ENCODE measurements at places on chromosomes 7 and 10.

- DNase-seq = no peak
Measured at GRCh38 chr10:83753490-83753889, 385.8 kb upstream of the GHITM start.

- no peak for DNase-seq
Measured at GRCh38 chr10:100637785-100638184, 102.0 kb downstream of the HIF1AN start.

GRCh38 chr7:134798155-134798554, 18.7 kb downstream of the CALD1 start:
- DNase-seq = no peak

- DNase-seq = no peak
Measured at GRCh38 chr10:32050177-32050576, 6.0 kb downstream of the KIF5B start.

DNA sequence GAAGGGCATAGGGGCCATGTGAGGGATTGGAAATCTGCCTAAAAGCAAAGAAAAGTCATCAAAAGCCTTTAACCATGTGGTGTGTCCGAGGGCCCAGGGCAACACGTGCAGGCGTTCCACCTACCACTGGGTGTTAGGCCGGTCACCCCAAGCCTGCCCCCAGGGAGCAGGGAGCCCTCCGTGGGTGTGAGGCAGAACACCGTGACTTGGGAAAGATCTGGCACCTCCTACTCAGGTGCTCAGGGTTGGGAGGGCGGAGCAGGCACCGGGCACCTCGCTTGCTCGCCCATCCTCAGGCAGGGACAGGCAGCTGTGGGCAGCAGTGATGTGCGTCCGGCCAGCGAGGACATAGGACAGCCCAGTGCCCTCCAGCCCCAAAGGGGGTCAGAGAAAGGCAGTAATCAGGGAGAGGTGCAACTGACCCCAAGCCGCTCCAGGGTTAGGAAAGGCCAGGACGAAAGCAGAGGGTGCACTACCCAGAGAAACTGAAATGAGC, 80.7 kb upstream of the CHST15 start:
- DNase-seq = no peak

DNA sequence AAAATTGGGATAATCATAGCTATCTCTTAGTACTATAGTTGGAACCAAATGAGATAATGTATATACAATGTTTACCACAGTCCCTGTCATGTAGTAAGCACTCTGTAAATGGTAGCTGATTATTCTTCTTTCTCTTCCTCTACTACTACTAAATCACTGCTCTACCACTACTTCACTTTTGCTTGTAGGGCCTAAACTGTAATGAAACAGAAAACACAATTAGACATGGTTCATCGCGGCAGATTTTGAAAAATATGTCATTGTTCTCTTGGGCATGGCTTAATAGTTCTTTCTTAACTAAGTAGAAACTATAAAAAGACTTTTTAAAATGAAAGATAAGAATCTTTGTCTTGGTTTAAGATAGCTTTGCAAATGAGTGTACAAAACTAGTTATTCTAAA, 34.9 kb downstream of the R3HCC1L start:
- no peak for DNase-seq

GRCh38 chr10:33278198-33278597, 56.3 kb downstream of the NRP1 start:
- DNase-seq = no peak

- no peak for DNase-seq
Measured at GRCh38 chr7:28473571-28474281, 61.4 kb downstream of the CREB5 start.

- no peak for DNase-seq
Measured at GRCh38 chr10:33347211-33347610, 12.7 kb upstream of the NRP1 start.

DNA sequence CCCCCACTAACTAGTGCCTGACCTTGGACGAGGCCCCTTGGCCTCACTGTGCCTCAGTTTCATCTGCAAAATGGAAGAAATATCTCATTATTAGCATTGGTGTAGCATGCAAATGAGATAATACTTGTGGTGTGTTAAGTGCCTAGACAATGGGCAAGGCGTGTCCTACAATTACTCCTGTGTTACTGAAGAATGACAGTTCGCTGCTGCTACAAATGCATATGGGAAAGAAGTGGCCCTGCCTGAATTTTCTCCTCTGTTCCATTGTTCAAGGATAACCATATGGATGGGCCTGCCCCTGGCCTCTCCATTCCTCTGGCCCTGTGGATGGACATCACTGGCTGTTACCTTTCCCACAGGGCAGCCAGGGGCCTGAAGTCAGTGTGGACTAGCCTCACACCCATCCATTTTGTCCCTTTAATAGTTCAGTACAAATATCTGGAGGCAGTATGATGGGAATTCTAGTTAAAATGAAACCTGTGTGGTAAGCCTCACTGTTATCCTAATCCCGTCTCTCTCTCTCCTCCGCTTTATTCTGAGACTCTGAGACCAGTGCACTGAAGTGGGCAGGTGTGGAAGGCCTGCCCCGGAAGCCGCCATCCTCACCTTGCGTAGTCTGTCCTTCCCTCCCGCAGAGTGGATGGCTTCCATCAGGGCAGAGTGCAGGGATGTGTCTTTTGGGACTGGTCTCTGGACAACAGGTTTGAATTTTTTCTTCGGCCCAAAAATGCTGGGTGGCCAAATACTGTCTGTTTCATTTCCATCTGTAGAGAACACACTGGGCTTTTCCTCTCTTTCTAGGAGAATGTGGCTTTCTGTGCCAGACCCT, 244.6 kb upstream of the GRB10 start:
- no peak for DNase-seq

DNA sequence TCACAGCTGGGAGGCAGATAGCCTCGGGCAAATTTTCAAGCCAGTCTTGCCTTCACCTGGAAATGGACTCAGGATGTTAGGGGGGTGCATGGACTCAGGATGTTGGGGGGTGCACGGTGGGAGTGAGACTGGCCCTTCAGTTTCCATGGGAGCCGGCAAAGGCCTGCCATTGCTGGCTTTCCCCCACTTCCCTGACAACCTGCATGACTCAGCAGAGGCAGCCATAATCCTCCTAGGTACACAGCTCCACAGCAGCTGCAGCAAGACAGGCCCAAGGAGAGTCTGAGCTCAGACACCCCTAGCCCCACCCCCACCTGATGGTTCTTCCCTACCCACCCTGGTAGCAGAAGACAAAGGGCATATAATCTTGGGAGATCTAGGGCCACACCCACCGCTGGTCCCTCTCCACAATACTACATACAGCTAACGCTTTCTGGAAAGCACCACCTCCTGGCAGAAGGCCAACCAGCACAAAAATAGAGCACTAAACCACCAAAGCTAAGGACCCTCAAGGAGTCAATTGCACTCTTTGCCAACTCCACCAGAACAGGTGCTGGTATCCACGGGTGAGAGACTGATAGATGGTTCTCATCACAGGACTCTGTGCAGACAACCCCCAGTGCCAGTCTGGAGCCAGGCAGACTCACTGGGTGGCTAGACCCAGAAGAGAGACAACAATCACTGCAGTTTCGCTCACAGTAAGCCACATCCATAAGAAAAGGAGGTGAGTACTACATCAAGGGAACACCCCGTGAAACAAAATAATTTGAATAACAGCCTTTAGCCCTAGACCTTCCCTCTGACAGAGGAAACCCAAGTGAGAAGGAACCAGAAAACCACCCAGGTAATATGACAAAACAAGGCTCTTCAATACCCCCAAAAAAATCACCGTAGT, 18.3 kb downstream of the C7orf25 start:
- no peak for DNase-seq

DNA sequence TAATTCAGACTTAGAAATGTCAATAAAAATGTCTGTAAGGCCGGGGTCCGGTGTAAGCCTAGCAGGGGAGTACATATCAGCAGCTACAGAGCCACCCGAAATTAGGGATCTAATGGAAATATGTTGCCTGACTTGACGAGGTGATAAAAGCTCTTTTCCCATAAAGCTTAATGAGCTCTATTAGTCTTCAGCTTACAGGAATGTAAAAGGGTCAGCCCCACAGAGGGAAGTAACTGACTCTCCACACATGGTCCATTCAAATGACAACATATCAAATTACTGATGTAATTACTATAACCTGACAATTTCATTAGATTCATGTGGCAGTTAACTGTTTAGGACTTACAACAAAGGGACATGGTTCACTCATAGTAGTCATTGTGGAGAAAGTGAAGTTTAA, 62.3 kb downstream of the ATE1 start:
- DNase-seq = no peak

- no peak for DNase-seq
Measured at GRCh38 chr10:25029519-25029918, 13.1 kb downstream of the THNSL1 start.

- no peak for DNase-seq
Measured at GRCh38 chr10:4136121-4136520, 351.1 kb upstream of the KLF6 start.

- DNase-seq = no peak
Measured at GRCh38 chr10:126349101-126349500, 39.2 kb downstream of the ADAM12 start.

DNA sequence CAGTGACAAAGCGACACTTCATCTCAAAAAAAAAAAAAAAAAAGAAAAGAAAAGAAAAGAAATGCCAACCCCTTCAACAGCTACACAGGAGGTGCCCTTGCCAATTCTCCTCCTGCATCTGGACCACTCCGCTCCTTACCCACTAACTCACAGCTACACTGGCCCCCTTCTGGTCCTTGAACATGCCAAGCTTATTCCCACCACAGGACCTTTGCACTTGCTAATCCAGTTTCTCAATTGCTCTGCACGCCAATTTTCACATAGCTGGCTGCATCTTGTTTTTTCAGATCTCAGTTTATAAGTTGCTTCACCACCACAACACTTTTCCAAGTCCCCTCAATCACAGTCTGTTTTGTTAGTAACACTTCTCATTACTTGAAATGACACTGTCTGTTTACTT, 5.5 kb downstream of the PDAP1 start:
- DNase-seq = no peak

- peak; percentile 42 for DNase-seq
Measured at GRCh38 chr7:5596046-5596895, 172.6 kb upstream of the TNRC18 start.

GRCh38 chr10:8889538-8889937, 835.0 kb downstream of the GATA3 start:
- DNase-seq = no peak

DNA sequence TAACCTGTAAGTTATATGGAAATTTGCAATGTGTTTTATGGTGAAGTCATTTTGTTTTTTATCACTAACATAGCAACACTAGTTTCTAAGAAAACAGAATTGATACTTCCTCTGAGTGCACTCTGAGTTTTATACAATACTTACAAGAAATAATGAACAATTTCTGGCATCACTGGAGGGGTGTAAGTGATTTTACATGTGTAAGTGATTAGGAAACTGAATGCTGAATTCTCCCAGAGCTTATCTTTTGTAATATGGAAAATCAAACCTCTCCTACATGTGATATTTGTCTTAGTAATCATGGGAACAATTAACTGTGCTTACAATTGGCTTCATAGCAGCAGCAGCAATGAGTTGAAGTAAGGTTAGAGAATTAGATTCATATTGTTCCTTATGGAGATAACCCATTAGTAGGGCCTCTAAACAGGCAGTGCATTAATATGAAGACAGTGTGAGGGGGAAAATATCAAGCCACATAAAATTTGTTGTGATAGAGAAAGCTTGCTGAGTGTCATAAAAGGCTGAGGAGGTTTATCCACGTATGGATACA, 37.4 kb downstream of the SEMA3C start:
- no peak for DNase-seq

DNA sequence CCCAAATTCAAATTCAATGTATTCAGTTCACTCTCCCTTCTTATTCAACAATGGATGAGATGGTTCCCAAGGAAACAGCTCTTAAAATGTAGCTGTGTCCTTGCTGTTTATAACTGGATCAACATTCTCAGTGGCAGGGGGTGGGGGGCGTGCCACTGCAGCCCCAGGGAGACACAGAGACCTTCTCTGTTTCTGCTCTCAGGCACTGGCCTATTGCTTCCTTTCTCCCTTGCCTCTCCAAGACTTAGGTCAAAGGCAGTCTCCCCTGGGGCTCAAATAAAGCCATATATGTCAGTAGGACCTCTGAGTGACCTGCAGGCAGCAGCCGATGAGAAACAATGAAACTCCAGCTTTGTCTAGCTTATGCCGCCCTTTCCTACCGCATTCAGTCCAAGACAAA, 20.7 kb downstream of the VSTM4 start:
- DNase-seq = no peak

DNA sequence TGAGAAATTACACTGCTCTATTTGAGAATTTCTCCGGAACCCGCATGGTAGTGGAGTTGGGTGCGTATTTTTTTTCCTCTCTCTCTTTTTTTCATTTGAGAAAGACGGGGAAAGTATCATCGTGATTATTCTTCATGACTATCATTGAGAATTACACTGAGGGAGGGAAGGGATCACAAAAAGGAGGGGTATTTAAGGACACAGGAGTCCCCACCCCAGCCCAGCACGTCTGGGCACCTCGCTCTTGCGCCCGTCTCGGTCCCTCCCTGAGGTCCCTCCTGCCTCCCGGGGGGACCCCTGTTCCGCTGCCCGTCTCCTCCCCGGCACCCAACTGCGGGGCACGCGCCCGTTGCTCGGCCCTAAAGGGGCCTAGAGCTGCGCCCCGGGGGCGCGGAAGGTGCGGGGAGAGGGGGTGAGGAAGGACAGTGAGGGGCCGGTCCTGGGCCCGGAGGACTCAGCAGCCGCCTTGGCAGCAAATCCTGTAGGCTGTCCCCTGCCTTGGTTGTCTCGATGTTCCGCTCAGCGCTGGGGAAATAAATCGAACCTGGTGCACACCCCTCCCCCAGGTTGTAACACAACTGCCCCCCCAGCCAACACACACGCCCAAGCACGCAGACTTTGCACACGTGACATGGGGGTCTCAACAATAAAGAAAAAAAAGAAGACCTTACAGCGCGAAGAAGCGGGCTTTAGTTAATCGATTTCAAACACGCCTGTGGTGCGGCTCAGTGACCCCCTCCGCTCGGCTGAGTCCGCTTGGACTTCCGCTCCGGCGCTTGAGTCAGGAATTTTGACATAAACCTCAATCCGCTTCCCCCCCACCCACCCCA, 18.6 kb upstream of the GATA3 start:
- no peak for DNase-seq

- DNase-seq = no peak
Measured at GRCh38 chr10:18968159-18968558, 80.4 kb upstream of the MALRD1 start.

- no peak for DNase-seq
Measured at GRCh38 chr10:97596101-97597082, 6.9 kb downstream of the C10orf62 start.

DNA sequence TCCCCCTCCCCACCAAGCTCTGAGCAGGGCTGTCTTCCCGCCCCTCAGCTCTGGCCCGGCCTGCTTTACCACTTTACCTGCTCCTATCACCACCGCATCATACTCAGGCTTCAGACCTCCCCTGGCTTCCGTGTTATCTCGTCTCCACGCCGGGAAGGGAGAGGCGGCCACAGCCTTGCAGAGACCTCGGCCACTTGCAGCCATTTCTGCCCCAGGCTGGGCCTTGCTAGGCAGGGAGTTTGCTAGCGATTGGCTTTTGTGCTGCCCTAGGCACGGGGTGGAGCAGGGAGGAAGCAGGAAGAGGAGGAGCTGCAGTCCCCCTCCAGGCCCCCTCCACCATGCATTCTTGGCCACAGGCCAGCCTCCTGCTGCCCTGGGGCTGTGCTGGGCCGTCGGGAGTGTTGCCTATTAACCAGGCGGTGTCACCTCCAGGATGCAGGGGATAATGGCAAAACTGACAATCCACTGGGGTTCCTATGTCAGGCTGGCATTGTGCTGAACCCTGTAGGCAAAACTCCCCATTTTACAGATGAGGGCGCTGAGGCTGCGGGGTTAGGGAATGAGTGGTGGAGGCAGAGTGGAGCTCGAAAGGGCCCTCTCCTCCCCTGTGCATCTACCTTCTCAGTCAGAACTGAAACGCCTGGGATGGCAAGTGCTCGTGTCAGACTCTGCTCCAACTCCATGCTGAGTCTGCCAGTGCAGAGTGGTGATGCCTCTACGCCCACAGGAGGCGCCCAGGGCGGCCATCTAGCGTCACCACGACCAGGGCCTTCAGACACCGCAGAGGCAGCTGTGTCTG, at the start of gene PYROXD2:
Gene PYROXD2, minus strand, starts transcription at position 251 of the 799 bp plus-strand sequence. Its CDS starts 47 bp downstream, at position 204.
- DNase-seq = peak; percentile 22
